Osteocyte (in vitro differentiated cells): ENCODE measurements at places on chromosomes 5 and 9. TPM values are rescaled to one million over a fixed set of nuclear protein-coding genes. Genes with fewer than 3 reads are reported as not detected.

IL17B gene
- total RNA-seq = not detected in 2 replicates

ZDHHC11 gene
- 4.4 and 6.3 TPM in 2 replicates for total RNA-seq

ZFP2 gene
- total RNA-seq = 1.2 and 1.7 TPM in 2 replicates

ANXA2R gene
- total RNA-seq = 5.2 and 5.3 TPM in 2 replicates

LEAP2 gene
- total RNA-seq = 0.78 and 0.91 TPM in 2 replicates
